ENCODE measurements at places on chromosomes 1 and 21. TPM values are rescaled to one million over a fixed set of nuclear protein-coding genes. Genes with fewer than 3 reads are reported as not detected.

- no peaks in the 10 kb centered on the region for H3K27me3 ChIP-seq
- H3K27ac ChIP-seq = no peak overlapping the region
- H3K36me3 ChIP-seq = no peaks in the 10 kb centered on the region
Measured at GRCh38 chr1:147851149-147851548, 51.4 kb upstream of the GJA8 start.

- no peaks in the 10 kb centered on the region for H3K27me3 ChIP-seq
- H3K4me3 ChIP-seq = no peak overlapping the region
- DNase-seq = no peak
- H3K27ac ChIP-seq = no peak overlapping the region
- no peaks in the 10 kb centered on the region for H3K36me3 ChIP-seq
- H3K4me1 ChIP-seq = no peaks in the 10 kb centered on the region
Measured at GRCh38 chr21:34959607-34960006, 89.5 kb downstream of the RUNX1 start.

DNA sequence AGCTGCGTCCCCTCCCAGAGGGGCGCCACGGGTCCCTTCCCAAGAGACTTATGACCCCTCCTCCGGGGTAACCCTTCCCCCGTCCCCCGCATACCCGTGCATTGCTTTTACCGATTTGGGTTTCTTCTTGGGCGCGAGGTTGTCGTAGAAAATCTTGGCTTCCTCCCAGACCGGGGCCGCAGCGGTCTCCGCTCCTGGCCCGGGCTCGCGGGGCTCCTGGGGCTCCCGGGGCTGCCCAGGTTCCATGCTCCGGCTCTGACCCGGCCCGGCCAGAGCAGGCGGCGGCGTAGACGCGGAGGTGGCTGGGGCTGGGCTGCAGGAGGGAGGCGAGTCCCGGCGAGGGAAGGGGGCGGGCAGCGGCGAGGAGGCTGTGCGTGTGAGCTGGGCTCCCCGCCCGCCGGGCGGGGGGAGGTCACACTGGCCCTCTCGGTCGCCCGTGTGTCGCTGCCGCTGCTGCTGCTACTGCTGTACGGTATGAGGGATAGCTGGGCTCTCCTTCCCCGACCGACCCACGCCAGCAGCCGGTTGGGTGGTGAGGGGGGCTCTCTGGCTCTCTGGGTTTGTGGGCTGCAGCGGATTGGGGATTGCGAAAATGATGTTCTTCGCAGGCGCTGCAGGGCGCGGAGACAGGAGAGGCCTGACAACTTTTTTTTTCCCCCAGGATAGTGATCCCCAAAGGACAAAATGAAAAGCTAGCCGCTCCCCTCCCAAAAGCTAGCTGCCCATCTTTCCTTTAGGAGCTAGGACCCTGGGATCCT is at the start of gene NT5C1A:
Gene NT5C1A (minus strand): TSS at position 315 of the 758 bp plus-strand sequence. CDS start 69 bp downstream, at position 246.
- no peaks in the 10 kb centered on the region for H3K36me3 ChIP-seq
- peaks cover 25% of the 10 kb centered on the region for H3K4me1 ChIP-seq
- no peaks in the 10 kb centered on the region for H3K27me3 ChIP-seq
- H3K27ac ChIP-seq = no peak within 1 kb of the TSS
- H3K4me3 ChIP-seq = peak within 1 kb of the TSS; percentile 31

DNA sequence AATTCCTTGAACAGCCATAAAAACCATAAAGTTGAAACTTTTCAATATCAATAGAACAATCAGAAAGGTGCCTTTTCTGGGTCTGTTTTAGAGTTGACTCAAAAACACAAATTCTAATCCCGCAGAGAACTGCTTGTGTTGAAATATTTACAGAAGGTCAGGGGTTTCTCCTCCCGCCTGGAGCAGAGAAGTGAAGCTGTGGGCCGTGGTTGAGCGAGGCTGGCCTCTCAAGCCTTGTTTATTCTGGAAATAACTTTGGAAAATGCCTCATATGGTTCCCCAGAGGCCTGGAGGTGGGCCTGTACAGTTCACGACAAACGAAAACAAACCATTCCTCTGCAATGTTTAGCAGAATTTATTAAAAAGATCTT is 90.8 kb upstream of the ERRFI1 start:
- no peak overlapping the region for H3K27ac ChIP-seq
- H3K4me1 ChIP-seq = peaks cover 31% of the 10 kb centered on the region
- no peaks in the 10 kb centered on the region for H3K27me3 ChIP-seq

DNA sequence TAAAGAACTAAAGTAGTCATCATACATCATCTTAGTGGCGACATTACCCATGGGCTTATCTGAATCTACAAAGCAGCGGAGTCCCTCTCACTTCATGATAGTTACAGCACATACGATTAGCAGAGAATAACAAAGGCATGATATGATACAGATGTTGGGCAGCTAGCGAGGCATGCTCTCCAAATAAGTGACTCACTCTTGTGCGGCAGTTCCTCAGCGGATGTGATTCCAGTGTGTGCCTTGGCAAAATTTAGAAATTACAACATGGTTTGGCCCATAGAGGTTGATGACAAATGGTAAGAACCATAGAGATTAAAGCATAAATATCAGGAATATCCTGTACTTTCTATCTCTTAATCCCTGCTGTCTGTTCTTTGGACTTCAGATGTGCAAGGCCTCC is 48.1 kb upstream of the PAXBP1 start:
- H3K36me3 ChIP-seq = no peaks in the 10 kb centered on the region
- no peak overlapping the region for H3K27ac ChIP-seq
- peak; percentile 32 for DNase-seq
- H3K4me3 ChIP-seq = no peak overlapping the region

DNA sequence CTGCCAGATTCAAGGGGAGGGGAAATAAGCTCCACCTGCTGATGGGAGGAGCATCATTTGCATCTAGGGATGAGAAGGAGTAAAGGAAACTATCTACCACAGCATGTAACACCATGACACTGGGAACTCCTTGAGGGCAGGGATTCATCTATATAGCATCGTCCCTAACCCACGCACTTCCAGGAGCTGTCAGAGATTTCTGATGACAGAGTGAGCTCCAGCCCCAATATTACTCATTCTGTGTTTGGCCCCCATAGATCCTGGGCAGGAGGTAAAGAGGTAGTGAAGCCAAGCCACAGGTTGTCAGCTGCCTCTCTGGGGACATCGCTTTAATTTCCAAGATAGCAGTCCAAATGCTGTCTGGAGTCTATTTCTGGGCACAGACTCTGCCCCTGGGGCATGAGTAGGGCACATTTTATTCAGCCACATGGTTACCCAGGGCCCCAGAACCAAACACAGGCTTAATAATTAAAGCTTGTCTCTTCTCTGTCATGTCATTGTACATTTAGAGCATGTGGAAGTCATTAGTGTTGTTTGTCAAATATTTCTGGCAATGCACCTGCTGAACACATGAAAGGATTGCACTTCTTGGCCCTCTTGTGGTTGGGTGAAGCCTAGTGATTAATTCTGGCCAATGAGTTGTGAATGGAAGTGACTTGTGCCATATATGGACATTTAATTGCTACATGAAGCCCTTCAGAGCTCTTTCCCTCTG is 105.9 kb upstream of the POU3F1 start:
- H3K27ac ChIP-seq = no peak overlapping the region
- no peaks in the 10 kb centered on the region for H3K4me1 ChIP-seq
- no peaks in the 10 kb centered on the region for H3K36me3 ChIP-seq
- no peak overlapping the region for H3K4me3 ChIP-seq
- H3K27me3 ChIP-seq = no peaks in the 10 kb centered on the region

GRCh38 chr1:107785496-107786202 is 179.3 kb downstream of the VAV3 start:
- no peak overlapping the region for H3K4me3 ChIP-seq
- no peak for DNase-seq
- H3K36me3 ChIP-seq = no peaks in the 10 kb centered on the region

The ERG gene
- total RNA-seq = 4.2 TPM

DNA sequence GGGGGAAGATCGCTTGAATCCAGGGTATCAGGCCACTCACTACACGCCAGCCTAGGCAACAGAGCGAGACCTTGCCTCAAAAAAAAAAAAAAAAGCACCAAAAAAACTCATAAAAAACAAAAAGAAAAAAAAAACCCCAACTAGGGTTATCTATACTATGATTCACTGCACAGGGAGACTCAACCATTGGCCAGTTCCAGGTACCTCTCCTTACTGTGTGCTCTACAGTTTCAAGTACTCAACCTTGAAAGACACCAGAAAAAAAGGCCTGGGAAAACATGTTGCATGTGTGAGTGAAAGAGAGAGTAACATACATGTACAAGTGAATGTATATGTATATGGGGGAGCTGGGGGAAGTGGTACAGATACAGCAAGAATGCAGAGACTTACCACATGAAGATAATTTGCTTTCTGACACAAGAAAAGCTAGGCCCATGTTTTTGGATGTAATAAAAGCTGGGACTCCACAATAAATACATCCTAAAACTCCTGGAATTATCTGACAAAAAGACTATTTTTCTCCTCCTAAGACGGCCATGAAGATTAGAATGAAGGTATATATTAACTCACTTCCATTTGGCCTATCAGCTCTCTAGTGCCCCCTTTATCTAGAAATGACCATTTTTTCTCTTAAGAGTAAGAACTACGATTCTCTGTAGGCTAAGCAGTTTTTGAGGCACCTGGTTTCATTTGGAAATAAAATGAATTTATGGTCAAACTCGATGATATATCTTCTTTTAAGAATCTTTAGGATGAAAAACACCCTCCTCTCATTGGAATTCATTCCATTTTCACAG is 52.2 kb downstream of the SLC27A3 start:
- H3K27ac ChIP-seq = no peak overlapping the region
- H3K4me3 ChIP-seq = no peak overlapping the region
- no peak for DNase-seq
- no peaks in the 10 kb centered on the region for H3K4me1 ChIP-seq

The FCGR3B gene
- not detected for total RNA-seq

GRCh38 chr1:112790920-112791722 is 76.0 kb upstream of the PPM1J start:
- no peak for DNase-seq
- no peaks in the 10 kb centered on the region for H3K36me3 ChIP-seq
- H3K27ac ChIP-seq = no peak overlapping the region
- H3K4me3 ChIP-seq = no peak overlapping the region
- H3K27me3 ChIP-seq = no peaks in the 10 kb centered on the region
- peaks cover 7% of the 10 kb centered on the region for H3K4me1 ChIP-seq

- no peak overlapping the region for H3K27ac ChIP-seq
- no peaks in the 10 kb centered on the region for H3K4me1 ChIP-seq
- H3K4me3 ChIP-seq = no peak overlapping the region
- DNase-seq = no peak
Measured at GRCh38 chr1:242219298-242219901, 220.5 kb upstream of the MAP1LC3C start.

The SIM2 gene
- total RNA-seq = 0.26 TPM

- no peaks in the 10 kb centered on the region for H3K36me3 ChIP-seq
- H3K4me3 ChIP-seq = no peak overlapping the region
- peaks cover 10% of the 10 kb centered on the region for H3K4me1 ChIP-seq
- no peaks in the 10 kb centered on the region for H3K27me3 ChIP-seq
- DNase-seq = no peak
- H3K27ac ChIP-seq = no peak overlapping the region
Measured at GRCh38 chr1:156089704-156090103, 7.4 kb upstream of the MEX3A start.

GRCh38 chr1:185463011-185463410 is 146.0 kb upstream of the IVNS1ABP start:
- H3K36me3 ChIP-seq = no peaks in the 10 kb centered on the region
- H3K4me1 ChIP-seq = no peaks in the 10 kb centered on the region
- no peak overlapping the region for H3K27ac ChIP-seq
- no peak for DNase-seq
- H3K27me3 ChIP-seq = no peaks in the 10 kb centered on the region

- no peaks in the 10 kb centered on the region for H3K4me1 ChIP-seq
- DNase-seq = no peak
- H3K27ac ChIP-seq = no peak overlapping the region
- H3K4me3 ChIP-seq = no peak overlapping the region
Measured at GRCh38 chr21:44418876-44419230, 36.5 kb upstream of the LRRC3 start.

The ZNF648 gene
- not detected for total RNA-seq

- H3K4me3 ChIP-seq = no peak overlapping the region
- H3K4me1 ChIP-seq = peaks cover 2% of the 10 kb centered on the region
- H3K27ac ChIP-seq = no peak overlapping the region
- H3K36me3 ChIP-seq = no peaks in the 10 kb centered on the region
Measured at GRCh38 chr1:118993700-118994026, 5.5 kb upstream of the TBX15 start.

DNA sequence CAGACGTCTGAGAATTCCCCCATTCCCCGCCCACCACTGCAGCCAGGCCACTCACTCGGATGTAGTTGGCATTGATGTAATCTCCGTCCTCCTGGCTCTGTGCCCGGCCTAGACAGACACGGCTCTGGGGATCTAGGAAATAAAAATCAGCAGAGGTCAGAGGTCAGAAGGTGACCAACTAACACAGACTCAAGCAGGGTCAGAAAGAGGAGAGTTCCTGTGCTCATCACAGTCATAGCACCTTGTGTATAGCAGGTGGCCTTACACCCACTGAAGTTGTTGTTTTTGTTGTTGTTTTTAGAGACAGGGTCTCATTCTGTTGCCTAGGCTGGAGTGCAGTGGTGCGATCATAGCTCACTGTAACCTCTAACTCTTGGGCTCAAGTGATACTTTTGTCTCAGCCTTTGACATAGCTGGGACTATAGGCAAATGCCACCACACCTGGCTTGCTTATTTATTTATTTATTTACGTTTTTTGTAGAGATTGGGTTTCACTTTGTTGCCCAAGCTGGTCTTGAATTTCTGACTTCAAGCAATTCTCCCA is 4.9 kb downstream of the PTPN7 start:
- no peak overlapping the region for H3K27ac ChIP-seq
- no peak overlapping the region for H3K4me3 ChIP-seq
- no peak for DNase-seq
- no peaks in the 10 kb centered on the region for H3K27me3 ChIP-seq
- no peaks in the 10 kb centered on the region for H3K36me3 ChIP-seq

The CHRM3 gene
- 57.4 TPM for total RNA-seq

DNA sequence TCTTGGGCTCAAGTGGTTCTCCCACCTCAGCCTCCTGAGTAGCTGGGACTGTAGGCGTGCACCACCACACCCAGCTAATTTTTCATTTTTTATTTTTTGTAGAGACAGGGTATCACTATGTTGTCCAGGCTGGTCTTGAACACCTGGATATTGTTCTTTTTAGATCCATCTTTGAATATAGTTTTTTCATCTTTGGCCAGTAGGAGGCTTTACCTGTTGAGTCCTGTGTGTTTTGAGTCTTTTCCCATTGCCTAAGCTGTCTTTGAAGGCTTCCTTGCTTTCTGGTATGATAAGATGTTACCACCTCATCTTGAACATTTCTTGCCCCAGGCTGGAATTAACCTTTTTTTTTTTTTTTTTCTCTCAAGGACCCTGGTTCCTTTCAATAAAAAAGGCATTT is 387.8 kb upstream of the RUNX1 start:
- H3K27me3 ChIP-seq = no peaks in the 10 kb centered on the region
- no peak for DNase-seq
- H3K27ac ChIP-seq = no peak overlapping the region
- no peaks in the 10 kb centered on the region for H3K36me3 ChIP-seq
- H3K4me1 ChIP-seq = peaks cover 13% of the 10 kb centered on the region
- H3K4me3 ChIP-seq = no peak overlapping the region

DNA sequence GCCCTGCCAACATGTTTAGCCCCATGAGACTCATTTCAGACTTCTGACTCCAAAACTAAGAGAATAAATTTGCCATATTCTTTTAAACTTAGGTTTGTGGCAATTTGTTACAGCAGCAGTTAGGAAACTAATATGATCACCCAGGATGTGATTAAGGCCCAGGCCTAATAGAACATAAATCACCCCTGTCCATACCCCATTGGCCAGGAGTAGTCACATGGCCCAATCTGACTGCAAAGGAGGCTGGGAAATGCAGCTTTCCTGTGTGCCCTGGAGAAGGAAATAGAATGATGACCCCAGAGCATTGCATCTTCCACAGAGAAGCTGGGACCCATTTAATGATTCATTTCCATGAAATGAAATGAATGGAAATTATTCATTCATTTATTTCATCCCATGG is 100.4 kb upstream of the KLHDC7A start:
- DNase-seq = no peak
- H3K27me3 ChIP-seq = no peaks in the 10 kb centered on the region
- H3K4me3 ChIP-seq = no peak overlapping the region
- H3K27ac ChIP-seq = no peak overlapping the region
- H3K4me1 ChIP-seq = no peaks in the 10 kb centered on the region
